ENCODE measurements at places on chromosomes 12 and 14.

DNA sequence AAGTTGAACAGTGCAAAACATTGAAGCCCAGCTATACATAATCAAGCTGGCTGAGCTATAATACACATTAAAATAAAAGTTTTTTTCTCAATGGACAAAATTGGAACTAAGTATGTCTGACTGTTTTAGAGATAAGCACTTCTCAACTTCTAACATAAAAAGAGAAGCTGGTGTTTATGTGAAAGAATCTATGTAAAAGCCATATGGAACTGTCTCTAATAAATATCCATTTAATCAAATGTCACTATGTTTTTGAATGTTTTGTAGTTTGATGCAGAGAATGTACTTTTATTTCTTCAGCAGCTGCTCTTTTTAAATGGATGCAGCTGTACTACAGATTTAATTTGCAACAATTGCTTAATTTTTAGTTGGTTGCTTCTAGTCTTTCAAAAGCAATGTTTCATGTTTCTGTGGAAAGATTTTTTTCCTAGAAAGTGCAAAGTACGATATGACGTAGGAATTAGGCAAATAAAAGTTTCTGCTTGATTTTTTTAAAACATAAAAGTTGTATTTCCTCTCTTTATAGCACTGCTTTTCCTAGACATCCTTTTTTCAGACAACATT, 114.2 kb downstream of the PDE3A start:
- no peak for DNase-seq

DNA sequence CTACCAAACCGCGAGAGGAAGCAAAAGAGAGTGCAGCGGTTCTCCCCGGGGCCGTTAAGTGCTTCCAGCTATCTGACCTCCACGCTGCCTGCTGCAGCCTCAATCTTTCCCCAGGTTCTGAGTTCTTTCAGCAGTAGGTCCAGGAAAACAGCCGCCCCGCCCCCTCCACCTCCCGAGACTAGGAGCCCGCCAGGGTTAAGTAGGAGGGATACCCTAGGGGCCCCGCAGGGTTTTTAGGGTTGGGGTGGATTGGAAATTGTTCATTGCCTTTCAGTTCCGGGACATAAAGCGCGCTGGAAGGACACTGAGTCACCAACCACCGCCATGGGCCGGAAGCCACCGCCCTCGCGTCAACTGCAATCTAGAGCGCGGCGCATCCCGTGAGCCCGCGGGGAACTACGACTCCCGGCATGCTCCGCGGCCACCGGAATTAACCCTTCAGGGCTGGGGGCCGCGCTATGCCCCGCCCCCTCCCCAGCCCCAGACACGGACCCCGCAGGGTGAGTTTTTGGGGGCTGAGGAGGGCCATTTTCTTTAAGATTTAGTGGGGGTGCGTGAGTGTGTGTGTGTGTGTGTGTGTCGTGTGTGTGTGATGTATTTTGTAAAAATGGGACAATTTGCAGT, at the start of gene MYL6B:
Gene MYL6B (plus strand): TSS at position 456 of the 624 bp plus-strand sequence. CDS start 1,332 bp downstream, outside the sequence.
- DNase-seq = peak; percentile 90

GRCh38 chr12:116673681-116674111, 64.2 kb downstream of the SPRING1 start:
- no peak for DNase-seq

DNA sequence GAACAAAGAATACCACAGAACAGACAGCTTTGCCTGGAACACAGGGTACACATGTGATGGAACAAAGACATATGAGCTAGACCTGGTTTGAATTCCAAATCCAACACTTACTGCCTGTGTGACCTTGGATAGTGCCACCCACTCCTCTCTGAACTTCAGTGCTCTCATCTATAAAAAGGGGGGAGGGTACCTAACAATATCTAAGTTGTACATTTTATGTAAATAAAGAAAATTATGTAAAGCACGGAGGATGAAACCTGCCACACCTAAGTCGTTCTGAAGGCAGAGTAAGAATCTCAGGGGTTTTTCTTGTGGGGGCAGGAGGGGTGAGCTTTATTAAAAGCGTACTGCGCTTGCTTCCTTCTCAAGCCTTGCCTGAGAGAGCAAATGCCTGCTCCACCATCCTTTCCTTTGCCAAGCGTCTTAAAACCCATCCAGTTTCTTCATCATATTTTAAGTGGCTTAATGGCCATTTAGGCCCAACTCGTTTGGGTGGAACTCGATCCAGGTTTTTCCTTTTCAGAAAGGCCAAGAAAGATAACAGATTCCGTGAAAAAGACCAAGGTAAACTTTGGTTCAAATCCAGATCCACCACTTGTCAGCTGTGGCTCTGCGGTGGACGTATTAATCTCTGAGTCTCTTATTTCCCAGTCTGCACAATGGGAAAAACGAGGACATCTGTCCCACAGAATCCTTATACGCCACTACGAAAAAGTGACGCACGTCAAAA, 946 bp downstream of the DDX24 start:
- peak; percentile 20 for DNase-seq

- no peak for DNase-seq
These were observed 96.1 kb upstream of the IFNG-AS1 start for GRCh38 chr12:67893022-67893580.

- no peak for DNase-seq
These were observed 1.3 kb downstream of the GPN3 start for GRCh38 chr12:110466791-110467190.

DNA sequence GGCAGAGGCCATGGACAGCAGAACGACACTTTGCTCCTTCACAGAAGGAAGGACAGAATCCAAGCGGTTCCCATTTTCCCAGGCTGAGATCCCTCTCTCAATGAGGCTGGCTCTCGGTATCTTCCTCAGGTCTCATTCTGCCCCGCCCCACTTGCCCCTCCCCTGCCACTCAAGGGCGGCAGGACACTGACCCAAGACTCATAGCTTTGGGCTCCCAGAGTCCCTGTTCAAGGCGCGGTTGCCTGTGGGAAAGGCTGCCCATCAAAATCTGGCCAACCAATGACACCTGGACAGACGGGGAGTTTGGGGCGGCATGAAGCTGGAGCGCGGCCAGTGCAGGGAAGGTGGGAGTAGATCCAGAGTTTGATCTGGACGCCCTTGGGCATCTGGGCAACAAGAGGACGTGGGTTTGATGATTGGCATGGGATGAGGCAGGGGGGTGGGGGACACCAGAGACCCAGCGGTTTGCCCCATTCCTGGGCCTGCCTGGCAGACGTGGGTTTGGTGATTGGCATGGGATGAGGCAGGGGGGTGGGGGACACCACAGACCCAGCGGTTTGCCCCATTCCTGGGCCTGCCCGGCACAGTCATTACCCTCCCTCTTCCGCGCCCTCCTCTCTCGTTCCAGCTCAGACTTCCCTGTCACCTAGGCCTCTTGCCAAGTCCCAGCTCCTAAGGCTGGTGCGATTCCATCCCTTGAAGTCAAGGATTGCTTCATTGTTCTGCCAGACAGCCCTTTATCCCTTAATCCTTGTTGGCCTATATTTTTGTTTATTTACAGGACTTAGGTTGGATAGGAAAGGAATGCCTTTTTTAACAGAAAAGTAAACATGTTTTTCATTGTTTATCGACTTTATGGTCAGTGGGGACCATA, 92.1 kb downstream of the NINJ2 start:
- peak; percentile 86 for DNase-seq

- DNase-seq = peak; percentile 69
These were observed 12.4 kb downstream of the FAM181A start for GRCh38 chr14:93939304-93940229.

GRCh38 chr12:105575235-105575634, 244.7 kb downstream of the C12orf75 start:
- no peak for DNase-seq

DNA sequence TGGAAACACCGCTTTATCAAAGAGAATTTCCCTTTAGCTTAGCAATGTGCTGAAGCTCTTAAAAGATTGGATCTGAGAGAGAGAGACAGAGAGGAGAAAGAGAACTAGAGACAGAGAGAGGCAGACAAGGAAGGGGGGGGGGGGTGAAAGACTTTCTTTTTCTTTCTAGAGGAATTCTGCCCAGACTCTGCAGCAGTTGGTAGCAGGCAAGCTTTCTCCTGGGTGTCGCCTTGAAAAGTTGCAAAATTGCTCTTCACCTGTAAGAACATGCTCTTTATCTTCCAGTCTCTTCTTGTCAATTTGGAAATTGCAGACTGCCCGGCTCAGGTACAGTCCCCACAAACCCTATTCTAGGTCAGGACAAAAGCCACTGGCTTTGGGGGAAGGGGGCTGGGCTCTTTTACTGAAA, 2.9 kb upstream of the OTX2 start:
- no peak for DNase-seq

- no peak for DNase-seq
These were observed 159.1 kb upstream of the RTL1 start for GRCh38 chr14:101062601-101063000.

DNA sequence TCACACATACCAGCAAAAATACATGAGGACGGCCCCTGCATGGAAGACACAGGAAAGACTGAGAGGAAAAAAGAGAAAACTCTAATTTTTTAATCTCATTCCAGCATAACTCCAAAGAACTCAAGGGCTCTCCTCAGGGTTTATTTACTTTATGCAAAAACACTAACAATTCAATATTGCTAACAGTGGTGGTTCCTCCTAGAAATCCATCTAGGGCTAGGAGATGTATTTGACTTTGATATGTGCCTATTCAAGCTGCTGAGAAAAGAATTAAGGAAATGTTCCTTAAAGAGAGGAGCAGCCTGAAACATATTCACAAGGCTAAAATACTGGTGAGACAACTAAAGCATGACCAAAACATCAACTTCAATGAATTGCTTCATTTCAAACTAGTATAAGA, 57.0 kb downstream of the SLC25A21 start:
- DNase-seq = no peak

- DNase-seq = peak; percentile 21
These were observed 115.5 kb downstream of the SLC2A13 start for GRCh38 chr12:39990122-39991101.

DNA sequence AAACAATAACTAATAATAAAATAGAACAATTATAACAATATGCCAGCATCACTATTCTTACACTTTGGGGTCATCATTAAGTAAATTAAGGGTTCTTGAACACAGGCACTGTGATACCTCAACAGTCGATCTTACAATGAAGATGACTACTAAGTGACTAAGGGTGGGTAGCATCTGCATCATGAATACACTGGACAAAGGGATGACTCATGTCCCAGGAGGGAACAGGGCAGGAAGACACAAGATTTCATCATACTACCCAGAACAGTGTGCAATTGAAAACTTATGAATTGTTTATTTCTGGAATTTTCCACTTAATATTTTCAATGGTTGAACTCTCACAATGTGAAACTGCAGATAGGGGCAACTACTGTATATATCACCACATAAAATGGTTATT, 19.7 kb downstream of the TSPAN19 start:
- peak; percentile 91 for DNase-seq

- DNase-seq = no peak
These were observed 23.5 kb downstream of the SSH1 start for GRCh38 chr12:108833757-108834472.

DNA sequence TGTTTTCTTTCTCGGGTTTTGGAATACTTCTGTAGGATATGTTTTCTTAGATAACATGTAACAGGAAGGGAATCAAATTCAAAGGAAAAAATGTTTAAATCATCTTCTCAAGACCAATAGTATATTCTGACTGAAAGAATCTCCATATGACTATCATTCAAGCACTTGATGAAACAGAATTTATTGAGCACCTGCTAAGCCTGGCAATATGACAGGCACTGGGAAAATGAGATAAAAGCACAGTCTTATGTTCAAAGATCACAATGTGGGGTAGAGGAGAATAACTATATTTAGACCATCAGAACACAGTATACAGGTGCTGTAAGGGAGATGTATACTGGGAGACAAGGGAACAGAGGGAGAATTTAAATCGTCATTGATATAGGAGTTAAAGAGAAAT, 19.1 kb upstream of the TMEM30B start:
- no peak for DNase-seq

- DNase-seq = peak; percentile 98
These were observed 87.3 kb downstream of the PHLDA1 start for GRCh38 chr12:75944097-75944904.

- DNase-seq = no peak
These were observed 179.4 kb upstream of the BCL2L14 start for GRCh38 chr12:11891346-11891745.

DNA sequence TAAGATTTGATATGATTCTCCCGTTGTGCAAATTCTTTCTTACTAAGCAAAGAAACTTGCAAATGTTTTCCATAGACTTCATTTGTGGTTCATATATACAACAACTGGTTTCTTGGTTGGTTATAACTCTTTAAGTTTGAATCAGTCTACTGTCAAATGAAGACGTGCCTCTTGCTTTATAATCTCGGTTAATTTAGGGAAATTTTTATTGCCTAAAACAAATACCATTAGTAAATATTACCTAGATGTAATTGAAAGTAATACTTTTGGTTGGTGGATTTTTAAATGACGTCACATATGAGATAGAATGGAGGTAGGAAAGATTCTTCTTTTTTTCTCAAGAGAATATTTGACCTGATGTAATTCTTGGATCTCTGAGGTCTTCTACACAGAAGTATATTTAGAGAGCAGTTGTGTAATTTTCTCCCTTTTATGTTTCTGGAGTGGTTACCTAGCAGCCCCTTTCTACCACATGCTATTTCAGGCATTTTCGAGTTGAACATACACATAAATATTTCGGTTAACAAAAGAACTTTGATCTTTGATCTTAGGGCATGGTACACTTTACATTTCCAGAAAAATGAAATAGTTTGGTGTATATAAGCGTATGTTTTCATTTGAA, 1.7 kb downstream of the ATF7IP start:
- DNase-seq = no peak

GRCh38 chr14:88225721-88226120, 97.3 kb downstream of the KCNK10 start:
- no peak for DNase-seq
